Amniotic epithelial cell (primary cell): ENCODE measurements at places on chromosomes 1 and 21.

GRCh38 chr1:30473922-30474817, 249.2 kb downstream of the MATN1 start:
- DNase-seq: no peak

DNA sequence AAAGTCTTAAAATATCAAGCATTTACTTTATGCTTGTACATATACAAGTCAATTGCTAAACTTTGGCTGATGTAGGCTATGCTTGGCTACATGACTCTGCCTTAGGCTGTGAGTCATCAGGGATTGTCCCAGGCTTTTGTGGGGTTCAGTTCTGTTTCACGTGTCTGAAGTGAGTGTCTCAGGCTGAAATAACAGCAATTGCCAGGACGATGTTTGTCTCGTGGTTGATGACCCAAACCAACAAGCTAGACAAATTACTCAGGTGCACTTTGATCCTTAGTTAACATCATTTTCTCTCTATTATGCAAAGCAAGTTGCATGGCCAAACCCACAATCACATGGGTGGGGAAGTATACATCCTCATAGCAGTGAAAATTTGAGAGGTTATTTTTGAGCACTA, 410.1 kb downstream of the BRINP3 start:
- DNase-seq: peak; percentile 65

- DNase-seq: no peak
Observed at GRCh38 chr1:203083463-203083921, 2.3 kb downstream of the MYOG start.

DNA sequence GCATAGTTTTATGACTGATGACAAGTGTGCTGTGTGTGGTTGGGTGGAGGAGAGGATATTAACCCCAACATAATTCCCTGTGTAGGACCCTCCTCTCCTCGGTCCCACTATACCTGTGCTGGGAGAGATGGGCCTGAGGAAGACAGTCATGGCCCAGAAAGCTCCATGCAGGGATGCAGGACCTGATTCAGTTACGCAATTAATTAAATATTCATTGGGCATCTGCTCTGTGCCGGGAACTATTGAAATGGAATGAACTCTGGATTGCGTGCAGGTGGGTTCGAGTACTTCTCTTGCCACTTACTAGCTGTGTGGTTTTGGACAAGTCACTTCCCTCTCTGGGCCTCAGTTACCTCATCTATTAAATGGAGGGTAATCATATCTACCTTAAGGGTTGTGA, 74.6 kb downstream of the CD247 start:
- no peak for DNase-seq

DNA sequence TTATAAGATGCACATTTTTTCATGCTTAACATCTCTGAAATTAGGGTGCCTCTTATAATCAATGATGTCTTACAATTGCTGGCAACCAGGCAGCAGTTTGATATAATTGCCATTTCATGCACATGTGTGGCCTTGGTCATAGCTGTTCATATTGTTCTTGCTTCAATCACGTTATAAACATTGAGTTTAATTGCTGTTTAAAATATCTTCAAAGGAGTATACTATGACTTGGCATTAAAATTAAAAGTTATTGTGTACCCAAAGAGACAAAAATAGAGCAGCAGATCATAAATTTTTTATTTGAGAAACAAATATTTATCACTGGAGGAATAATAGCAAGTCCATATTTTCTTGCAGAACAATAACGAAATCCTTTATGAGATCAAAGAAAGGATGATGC, 325.5 kb downstream of the LMX1A start:
- no peak for DNase-seq

- DNase-seq: no peak
Observed at GRCh38 chr1:179825798-179826460, 51.7 kb downstream of the TOR1AIP2 start.

GRCh38 chr1:178094739-178095645, 1.1 kb downstream of the RASAL2 start:
- peak; percentile 78 for DNase-seq

- DNase-seq: no peak
Observed at GRCh38 chr1:58722967-58723366, 23.1 kb upstream of the MYSM1 start.

- DNase-seq: no peak
Observed at GRCh38 chr21:17089091-17089491, 423.8 kb upstream of the CXADR start.
